ENCODE measurements at places on chromosomes 11 and 22.

GRCh38 chr11:64263947-64264317 is 12.6 kb downstream of the PLCB3 start:
- no peak for DNase-seq

DNA sequence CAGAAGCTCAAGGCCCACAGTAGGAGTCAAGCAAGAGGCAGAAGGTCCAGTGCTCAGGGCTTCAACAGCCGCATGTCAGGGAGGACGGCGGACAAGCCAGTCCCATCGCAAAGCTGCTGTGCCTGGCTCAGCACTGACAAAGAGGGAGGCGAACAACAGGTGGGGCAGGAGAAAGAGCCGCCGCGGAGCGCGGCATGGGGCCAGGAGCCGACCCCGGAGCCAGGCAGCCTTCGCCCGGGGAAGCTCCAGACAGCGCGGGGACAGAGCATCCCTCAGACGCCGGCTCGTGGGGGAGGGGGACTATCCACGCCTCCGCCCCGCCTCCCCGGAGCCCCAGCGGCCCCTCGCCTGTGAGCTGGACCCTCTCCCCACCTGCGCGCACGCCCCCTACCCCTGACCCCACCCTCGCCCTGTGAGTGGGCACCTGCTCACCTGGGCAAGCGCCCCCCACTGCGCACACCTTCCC is 369 bp downstream of the DHCR7 start:
- peak; percentile 85 for DNase-seq

- DNase-seq, result no peak
Observed at GRCh38 chr11:67079065-67079705, 22.5 kb downstream of the RHOD start.

GRCh38 chr11:33292311-33292710 is 35.1 kb downstream of the HIPK3 start:
- no peak for DNase-seq

DNA sequence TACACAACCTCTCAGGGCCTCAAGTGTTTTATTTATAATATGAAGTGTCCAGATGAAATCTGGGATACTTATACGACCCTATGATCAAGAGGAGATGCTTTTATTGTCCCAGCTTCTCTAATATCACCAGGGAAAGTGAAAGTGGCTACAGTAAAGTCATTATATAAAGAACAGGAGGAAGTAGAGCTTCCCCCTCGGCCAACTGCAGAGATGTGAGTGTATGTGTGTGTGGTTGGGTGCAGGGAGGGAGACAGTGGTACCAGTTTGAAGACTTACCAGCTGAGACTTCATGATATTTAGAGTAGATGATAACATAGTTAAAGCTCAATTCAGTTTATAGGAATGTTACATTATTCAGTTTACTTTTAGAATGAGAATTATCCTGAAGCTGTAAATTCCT is 373.6 kb upstream of the DDI1 start:
- DNase-seq, result no peak

GRCh38 chr11:70539360-70540095 is 141.2 kb downstream of the CTTN start:
- DNase-seq, result no peak

DNA sequence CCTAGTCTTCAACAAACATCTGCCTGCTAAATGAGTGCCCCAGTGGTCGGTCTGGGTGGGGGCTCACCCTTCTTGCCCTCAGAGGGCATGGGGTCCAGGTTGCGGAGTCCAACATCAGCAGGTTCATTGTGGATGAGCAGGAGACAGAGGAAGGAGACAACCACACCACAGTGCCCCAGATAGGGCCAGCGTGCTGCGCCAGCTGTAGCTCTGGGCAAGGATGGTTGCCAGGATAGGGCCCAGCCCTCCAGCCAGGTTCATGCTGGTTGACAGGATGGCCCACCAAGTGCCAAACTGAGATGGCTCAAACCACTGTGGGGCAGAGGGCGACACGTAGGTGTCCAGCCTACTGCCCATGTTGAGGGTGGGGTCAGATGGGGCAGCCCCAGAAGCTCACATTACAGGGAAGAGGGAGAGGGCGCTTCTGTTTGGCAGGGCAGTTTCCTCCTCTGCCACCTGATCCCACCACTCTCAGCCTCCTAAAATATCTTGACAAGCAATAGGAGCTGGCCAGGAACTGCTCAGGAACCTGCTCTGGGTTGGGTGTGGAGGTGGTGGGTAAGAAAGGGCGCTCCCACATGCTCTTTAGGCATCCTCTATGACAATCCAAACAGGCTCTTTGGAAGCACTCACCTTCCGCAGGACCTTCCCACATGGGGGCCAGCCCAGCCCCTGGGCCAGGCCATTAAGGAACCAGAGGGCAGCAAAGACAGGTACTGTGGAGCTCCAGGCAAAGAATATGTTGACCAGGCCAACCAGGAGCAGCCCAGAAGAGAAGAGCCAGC is 2.9 kb downstream of the SLC37A4 start:
- DNase-seq, result no peak

DNA sequence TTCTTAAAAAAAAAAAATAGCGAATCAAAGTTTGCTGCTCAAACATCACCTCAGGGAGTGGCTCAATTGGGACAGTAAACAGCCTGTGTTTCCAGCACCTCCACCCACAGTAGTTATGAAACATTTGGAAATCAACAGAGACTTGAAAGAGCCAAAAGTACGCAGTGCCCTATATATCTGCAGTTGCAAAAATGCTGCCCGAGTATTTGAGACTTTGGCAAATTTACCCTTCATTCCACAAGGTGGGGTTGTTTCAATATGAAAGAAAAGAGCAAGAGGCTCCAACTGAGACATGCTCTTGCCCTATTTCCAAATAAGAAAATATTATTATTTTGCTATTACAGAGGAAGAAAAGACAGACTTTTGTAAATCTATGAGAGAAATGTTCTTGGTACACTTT is 851.1 kb upstream of the RAG2 start:
- DNase-seq, result peak; percentile 52

GRCh38 chr11:59218319-59218718 is 5.6 kb upstream of the MPEG1 start:
- no peak for DNase-seq

- DNase-seq, result no peak
Observed at GRCh38 chr11:19574916-19575315, 137.7 kb upstream of the NAV2 start.

- peak; percentile 94 for DNase-seq
Observed at GRCh38 chr11:114832532-114833125, 154.3 kb downstream of the NXPE2 start.

DNA sequence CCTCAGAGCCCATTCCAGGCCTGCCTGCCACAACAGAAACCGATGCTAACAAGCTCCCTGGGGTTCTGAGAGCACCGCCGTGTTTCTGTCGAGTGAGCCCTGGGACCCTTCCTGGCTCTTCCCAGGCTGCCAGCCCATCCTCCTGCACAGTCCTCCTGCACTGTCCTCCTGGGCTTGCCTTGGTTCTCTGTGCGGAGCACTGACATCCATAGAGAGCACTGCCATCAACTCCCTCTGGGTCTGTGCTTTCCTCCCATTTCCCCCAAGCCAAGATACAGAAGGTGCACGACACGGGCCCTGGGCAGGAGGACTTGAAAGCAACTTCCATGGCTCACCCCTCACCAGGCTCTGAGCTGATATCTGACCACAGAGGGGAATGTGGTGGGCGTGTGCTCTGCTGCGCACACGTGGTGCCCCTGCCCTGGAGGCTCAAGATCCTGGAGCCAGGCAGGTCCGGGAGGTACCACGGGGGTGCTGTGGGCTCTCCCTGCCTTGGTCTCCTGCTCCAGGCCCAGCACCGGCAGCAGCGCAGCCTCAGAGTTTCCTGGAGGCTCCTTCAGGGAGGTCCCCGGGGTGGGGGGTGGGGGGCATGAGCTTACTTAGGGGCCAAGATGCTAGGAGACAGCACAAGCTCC is 304.2 kb downstream of the BRD1 start:
- DNase-seq, result no peak

- DNase-seq, result no peak
Observed at GRCh38 chr22:48584170-48584569, 1243.5 kb downstream of the BRD1 start.

- DNase-seq, result peak; percentile 8
Observed at GRCh38 chr11:82631722-82632630, 101.7 kb downstream of the FAM181B start.

DNA sequence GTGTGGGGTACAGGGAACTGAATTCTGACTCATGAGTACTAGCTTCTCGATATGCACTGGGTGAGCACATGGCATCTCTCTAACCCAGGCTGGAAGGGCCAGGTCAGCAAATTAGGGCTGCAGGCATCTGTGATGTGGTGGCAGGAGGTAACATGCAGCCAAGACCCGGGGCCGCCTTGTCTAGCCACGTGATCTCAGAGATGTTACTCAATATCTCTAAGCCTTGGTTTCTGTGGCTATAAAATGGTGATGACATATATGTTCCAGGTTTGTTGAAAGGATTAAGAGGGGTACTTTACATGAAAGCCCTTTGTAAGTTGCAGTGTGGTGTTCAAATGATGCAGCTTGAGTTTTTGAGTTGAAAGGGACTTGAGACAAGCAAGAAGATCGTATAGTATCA is 3.2 kb downstream of the ST14 start:
- DNase-seq, result peak; percentile 22

GRCh38 chr11:77967753-77968152 is 26.7 kb downstream of the INTS4 start:
- peak; percentile 78 for DNase-seq

DNA sequence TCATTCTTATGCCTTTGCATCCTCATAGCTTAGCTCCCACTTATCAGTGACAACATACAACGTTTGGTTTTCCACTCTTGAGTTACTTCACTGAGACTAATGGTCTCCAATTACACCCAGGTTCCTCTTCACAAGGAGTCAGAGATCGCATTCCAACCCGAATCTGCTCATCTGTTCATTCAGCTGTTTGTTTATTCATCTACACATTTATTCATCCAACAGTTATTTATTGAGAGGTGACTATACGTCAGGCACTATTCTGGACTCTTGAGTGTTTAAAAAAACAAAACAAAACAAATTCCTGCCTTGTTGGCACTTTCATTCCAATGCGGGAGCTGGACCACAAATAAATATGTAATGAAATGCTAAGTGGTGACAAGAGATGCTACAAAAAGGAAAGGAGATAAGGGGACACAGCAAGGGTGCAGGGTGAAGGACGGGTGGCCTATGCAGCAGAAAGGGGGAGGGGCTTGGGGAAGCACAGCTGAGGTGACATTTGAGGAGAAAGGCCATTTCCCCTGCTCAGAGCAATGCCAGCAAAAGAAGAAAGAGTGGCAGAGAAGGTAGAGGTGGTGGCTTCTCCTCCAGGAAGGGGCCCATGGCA is 393.8 kb upstream of the SYN3 start:
- DNase-seq, result no peak

DNA sequence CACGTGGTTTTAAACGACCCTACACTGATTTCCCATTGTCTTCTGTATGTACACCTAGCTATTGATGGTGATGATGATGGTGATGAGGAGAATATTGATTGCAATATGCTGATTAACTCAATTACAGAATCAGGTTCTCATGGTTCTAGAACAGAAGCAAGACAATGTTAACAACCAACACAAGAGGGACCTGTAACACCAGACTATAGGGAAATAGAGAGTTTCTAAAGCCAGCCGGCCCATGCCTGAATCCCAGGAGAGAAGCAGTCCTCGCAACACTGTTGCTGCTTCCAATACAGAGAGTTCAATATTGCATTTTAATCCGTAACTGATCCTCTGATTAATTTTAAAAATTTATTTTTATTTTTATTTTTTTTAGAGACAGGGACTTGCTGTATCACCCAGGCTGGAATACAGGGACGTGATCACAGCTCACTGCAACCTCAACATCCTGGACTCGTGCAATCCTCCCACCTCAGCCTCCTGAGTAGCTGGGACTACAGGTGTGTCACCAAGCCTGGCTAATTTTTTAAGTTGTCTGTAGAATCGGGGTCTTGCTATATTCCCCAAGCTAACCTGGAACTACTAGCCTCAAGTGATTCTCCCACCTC is 22.2 kb upstream of the UBASH3B start:
- peak; percentile 41 for DNase-seq

DNA sequence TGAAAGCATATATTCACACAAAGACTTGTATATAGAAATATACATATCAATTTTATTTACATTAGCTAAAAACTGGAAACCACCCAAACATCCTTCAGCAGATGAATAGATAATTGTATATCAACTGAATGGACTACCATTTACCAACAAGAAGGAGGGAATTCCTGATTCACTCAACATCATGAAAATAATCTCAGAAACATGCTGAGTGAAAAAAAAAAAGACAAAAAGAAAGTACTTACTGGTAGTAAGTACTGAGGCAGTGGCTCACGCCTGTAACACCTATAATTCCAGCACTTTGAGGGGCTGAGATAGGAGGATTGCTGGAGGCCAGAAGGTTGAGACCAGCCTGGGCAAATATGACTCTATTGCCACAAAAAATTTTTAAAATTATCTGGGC is 7.4 kb upstream of the IPO7 start:
- DNase-seq, result peak; percentile 73

DNA sequence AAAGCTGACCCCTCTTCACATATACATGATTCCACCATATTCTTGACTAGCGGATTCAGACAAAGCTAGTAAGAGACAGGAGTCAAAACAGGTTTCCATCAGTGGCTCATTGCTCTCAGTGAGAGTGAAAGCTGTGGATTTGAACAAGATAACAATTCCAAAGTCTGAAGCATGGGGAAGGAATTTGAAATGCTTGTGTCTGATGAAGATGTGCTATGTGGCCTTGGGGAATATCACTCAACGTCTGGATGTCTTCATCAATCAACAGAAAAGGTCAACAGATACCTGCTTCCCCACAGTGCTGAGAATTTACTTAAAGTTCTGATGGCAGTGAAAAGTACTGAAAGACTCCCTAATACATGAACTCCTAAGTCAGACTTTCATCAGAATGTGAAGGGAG is 46.9 kb upstream of the SESN3 start:
- DNase-seq, result no peak

- no peak for DNase-seq
Observed at GRCh38 chr11:104841973-104842525, 56.2 kb downstream of the CASP12 start.

All from NCI-H69 (cell line).